Activated CD4-positive, alpha-beta memory T cell treated with anti-CD3 and anti-CD28 coated beads for 36 hours (primary cell): ENCODE measurements at places on chromosomes 11 and 22. TPM values are rescaled to one million over a fixed set of nuclear protein-coding genes. Genes with fewer than 3 reads are reported as not detected.

The FXYD6 gene
- 0.26 TPM for total RNA-seq

The RAG1 gene
- total RNA-seq: 0.41 TPM

The DDX25 gene
- total RNA-seq: not detected

The GAS2 gene
- 0.85 TPM for total RNA-seq

The POU2F3 gene
- total RNA-seq: not detected

The CECR2 gene
- total RNA-seq: not detected

The C11orf42 gene
- total RNA-seq: not detected

The IRAG1 gene
- total RNA-seq: not detected

The BTBD18 gene
- total RNA-seq: not detected

The MYO7A gene
- 0.38 TPM for total RNA-seq

- H3K27ac ChIP-seq: no peak overlapping the region
- H3K36me3 ChIP-seq: peaks cover 3% of the 10 kb centered on the region
- no peak overlapping the region for H3K4me3 ChIP-seq
- H3K4me1 ChIP-seq: peaks cover 41% of the 10 kb centered on the region
Observed at GRCh38 chr11:73139476-73140198, 2.5 kb downstream of the FCHSD2 start.

DNA sequence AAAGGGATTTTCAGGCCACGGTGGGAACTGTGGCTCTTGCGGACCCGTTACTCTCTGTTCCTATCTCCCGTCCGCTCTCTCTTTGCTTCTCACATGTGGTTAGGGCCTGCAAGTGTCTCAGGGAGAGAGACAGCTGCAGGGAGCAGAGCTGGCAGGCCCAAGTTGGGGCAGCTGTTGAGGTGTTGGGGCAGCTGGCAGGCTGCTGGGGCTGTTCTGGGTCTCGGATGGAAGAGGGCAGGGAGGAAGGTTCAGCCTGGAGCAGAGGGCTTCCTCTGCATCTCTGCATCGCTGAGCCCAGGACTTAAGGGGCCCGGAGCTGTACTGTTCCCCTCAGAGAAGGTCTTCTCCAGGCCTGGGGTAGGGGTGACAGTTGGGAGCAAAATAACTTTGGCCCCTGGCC, 2.6 kb upstream of the CNIH2 start:
- no peak overlapping the region for H3K27ac ChIP-seq
- H3K4me1 ChIP-seq: peaks cover 13% of the 10 kb centered on the region
- peaks cover 16% of the 10 kb centered on the region for H3K36me3 ChIP-seq
- no peak for DNase-seq
- no peaks in the 10 kb centered on the region for H3K27me3 ChIP-seq
- no peak overlapping the region for H3K4me3 ChIP-seq

GRCh38 chr22:48746789-48747425, 1080.8 kb downstream of the BRD1 start:
- H3K27ac ChIP-seq: no peak overlapping the region
- no peaks in the 10 kb centered on the region for H3K36me3 ChIP-seq
- no peak overlapping the region for H3K4me3 ChIP-seq
- no peaks in the 10 kb centered on the region for H3K27me3 ChIP-seq

DNA sequence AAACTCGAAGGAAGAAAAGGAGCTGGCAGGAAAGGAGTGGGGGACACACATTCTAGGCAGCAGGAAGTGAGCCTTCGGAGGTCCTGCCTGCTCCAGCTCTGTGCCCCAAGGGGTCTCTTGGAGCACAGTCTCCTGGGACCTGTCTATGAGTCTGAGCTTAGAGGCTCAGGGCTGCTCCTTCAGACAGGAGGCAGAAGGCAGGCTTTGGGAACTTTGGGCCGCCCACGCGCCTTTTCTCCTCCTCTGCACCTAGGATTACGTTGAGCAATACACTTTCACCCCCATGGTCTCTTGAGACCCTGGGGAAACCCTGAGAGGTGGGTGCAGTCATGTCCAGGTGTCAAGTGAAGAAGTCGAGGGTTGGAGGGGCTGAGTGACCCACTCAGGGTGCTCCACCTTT, 965 bp downstream of the TCN2 start:
- H3K4me1 ChIP-seq: peaks cover 33% of the 10 kb centered on the region
- no peak overlapping the region for H3K4me3 ChIP-seq
- H3K27me3 ChIP-seq: peaks cover 1% of the 10 kb centered on the region
- H3K36me3 ChIP-seq: no peaks in the 10 kb centered on the region
- no peak for DNase-seq

GRCh38 chr22:17105143-17106129, 15.7 kb downstream of the TMEM121B start:
- no peak overlapping the region for H3K27ac ChIP-seq
- peaks cover 43% of the 10 kb centered on the region for H3K36me3 ChIP-seq
- peaks cover 46% of the 10 kb centered on the region for H3K4me1 ChIP-seq
- no peaks in the 10 kb centered on the region for H3K27me3 ChIP-seq
- DNase-seq: no peak

GRCh38 chr11:123853038-123853437, 32.4 kb downstream of the TMEM225 start:
- H3K27ac ChIP-seq: no peak overlapping the region
- no peak overlapping the region for H3K4me3 ChIP-seq
- H3K4me1 ChIP-seq: no peaks in the 10 kb centered on the region
- H3K27me3 ChIP-seq: peaks cover 9% of the 10 kb centered on the region
- DNase-seq: no peak
- no peaks in the 10 kb centered on the region for H3K36me3 ChIP-seq

- H3K36me3 ChIP-seq: no peaks in the 10 kb centered on the region
- no peaks in the 10 kb centered on the region for H3K27me3 ChIP-seq
- no peaks in the 10 kb centered on the region for H3K4me1 ChIP-seq
- no peak overlapping the region for H3K27ac ChIP-seq
Observed at GRCh38 chr11:132005887-132006286, 635.5 kb downstream of the NTM start.

DNA sequence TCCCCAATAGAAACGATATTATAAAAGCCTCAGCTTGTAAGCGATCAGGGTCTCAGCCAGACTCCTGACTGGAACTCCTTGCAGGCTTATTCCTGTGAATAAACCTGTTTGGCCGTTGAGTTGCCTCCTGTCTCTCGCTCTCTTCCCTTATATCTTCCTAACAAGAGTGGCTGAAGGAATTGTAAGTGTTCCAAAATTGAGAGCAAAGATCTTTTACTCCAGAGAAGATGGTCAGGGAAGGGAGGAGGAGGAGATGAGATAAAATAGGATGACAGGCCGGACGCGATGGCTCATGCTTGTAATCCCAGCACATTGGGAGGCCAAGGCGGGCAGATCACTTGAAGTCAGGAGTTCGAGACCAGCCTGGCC, 1.2 kb upstream of the SLC37A4 start:
- no peak for DNase-seq
- peaks cover 11% of the 10 kb centered on the region for H3K36me3 ChIP-seq
- no peaks in the 10 kb centered on the region for H3K27me3 ChIP-seq
- H3K4me3 ChIP-seq: no peak overlapping the region

DNA sequence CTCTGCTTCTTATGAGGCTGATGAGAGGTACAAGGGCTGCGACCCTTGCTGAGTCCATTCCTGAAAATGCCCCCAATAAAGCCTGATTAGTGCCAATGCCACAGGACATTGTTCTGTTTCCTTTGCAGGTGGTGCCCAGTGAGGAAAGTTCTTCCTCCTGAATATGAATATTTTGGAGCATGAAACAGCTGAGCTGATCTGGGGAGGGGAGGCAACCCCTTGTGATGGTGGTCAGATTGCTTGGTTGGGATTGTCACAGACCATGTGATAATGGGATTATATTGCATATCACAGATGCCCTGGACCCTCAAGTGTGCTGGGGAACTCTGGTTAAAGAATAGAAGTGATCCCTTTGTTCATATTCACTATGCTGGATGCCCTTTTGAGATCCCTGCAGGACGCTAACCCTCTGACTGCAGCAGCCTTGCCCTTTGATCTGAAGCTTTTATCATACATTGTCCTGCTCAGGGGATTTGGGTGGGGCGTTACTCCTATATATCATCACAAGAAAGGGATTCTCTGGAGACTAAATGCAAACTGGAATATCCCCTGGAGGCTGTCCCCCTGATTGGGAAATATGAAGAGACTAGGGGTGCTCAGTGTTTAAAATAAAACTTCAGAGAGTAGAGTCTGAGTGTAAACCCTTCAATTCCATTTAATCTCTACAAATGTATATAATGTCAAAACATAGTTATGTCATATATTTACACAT, 76.9 kb upstream of the TOP3B start:
- H3K36me3 ChIP-seq: no peaks in the 10 kb centered on the region
- DNase-seq: no peak
- H3K4me3 ChIP-seq: no peak overlapping the region
- H3K27ac ChIP-seq: no peak overlapping the region

DNA sequence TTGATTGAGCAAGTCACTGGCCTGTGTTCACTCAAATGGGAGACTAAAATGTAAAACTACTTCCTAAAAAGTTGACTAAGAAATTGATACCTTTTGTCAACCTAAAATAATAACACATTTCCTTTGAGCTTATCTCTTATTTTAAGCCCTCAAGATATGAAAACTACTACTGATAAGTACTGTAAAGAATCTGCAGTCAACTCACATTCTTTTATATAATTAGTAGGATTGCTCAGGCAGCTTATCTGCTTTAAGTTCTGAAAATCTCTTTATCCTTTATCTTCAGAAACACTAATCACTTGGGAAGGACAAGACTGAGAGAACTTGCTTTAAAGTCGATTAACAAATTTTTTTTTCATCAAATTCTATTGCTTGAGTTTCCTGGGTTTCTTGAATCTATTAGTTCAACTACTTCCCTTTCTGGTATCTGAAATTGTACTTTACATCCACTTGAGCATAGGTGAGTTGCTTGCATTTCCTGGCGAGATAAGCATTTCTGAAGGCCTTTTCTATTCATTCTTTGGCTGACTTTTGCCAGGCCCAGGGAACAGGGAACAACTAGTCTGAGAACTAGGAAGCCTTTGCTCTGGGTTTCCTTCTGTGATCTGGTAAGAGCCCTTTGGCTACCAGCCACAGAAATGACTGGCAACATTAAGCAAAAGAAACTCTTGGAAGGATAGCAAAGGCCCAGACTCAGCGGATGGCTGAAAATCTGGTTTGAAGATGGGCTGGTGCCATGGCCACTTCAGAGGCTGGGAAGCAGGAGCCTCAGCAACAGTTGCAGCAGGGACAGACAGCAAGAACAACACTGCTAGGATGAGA, 19.3 kb upstream of the CSRP3 start:
- H3K4me1 ChIP-seq: no peaks in the 10 kb centered on the region
- H3K27me3 ChIP-seq: no peaks in the 10 kb centered on the region
- no peak overlapping the region for H3K27ac ChIP-seq

DNA sequence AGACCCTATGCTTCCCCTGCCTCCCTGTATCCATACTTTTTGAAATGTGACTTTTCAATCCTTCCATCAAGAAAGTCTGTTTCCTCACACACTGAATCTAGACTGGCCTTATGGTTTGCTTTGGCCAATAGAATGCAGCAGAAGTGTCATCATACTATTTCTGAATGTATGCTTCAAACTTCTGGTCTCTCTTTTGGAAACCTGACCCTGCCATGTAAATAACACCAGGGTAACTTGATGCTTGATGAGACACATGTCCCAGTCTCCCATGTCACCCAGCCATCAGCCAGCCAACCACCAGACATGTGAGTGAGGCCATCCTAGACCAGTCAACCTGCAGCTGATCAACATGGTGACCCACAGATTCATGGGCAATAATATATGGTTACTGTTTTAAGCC, 29.7 kb upstream of the CAVIN3 start:
- peaks cover 1% of the 10 kb centered on the region for H3K27me3 ChIP-seq
- peaks cover 24% of the 10 kb centered on the region for H3K4me1 ChIP-seq
- no peak for DNase-seq
- no peak overlapping the region for H3K27ac ChIP-seq

DNA sequence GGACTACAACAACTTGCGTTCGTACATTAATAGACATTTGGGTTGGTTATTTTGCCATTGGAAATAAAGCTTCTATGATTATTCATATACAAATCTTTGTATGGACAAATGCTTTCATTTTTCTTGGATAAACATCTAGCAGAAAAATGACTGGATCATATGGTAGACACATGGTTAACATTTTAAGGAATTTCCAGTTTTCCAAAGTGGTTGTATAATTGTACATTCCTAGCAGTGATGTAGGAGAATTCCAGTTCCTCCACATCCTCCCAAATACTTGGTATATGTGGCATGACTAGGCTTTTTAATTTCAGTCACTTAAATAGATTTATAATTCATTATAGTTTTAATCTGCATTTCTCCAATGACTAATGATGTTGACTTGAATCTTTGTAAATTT, 246.2 kb upstream of the NCAM1 start:
- H3K27ac ChIP-seq: no peak overlapping the region
- H3K4me3 ChIP-seq: no peak overlapping the region
- peaks cover 3% of the 10 kb centered on the region for H3K27me3 ChIP-seq
- DNase-seq: no peak
- H3K4me1 ChIP-seq: no peaks in the 10 kb centered on the region

DNA sequence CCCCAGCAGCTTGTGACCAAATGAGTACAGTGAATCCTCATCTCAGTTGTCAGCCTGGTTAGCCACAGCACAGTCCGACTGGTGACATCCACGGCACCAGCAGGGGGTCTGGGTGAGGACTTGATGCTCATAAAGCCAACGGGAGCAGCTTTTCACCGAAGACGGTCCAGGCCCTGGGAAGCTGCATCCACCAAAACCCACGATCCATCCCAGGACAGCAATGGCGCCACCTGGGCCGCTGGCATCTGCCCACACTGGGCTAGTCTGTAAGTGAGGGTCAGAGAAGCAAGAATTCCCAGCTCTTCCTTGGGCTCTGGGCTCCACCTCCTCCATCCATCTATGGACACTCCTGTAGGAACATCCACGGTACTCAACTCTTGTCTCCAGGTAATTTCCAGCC, 25.1 kb upstream of the FXYD6 start:
- no peaks in the 10 kb centered on the region for H3K27me3 ChIP-seq
- no peak overlapping the region for H3K27ac ChIP-seq
- no peaks in the 10 kb centered on the region for H3K36me3 ChIP-seq
- no peak overlapping the region for H3K4me3 ChIP-seq
- DNase-seq: no peak
- no peaks in the 10 kb centered on the region for H3K4me1 ChIP-seq

- peak; percentile 19 for DNase-seq
- peak overlapping the region; percentile 69 for H3K4me3 ChIP-seq
- no peaks in the 10 kb centered on the region for H3K36me3 ChIP-seq
Observed at GRCh38 chr11:27471589-27472397, 797 bp downstream of the LGR4 start.

GRCh38 chr11:127236776-127237175, 236.2 kb upstream of the KIRREL3 start:
- DNase-seq: no peak
- H3K27ac ChIP-seq: no peak overlapping the region
- no peak overlapping the region for H3K4me3 ChIP-seq
- H3K36me3 ChIP-seq: no peaks in the 10 kb centered on the region

DNA sequence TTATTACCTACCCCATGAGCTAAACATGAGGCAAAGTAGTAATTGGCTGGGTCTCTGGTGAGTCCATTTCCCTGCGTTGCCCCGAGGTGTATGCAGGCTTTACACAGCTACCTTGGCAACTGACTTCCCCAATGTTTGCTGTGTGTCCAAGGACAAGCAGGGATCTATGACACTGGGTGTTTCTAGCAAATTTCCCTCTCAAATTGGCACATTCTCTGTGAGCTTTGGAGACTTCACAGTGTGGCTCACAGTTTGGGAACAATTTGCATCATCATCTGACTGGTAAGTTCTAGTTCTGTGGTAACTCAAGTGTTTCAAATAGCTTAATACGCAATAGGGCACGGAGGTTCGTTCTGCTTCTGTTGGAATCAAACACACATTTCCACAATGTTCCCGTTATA, 12.5 kb downstream of the NNMT start:
- no peak overlapping the region for H3K4me3 ChIP-seq
- no peaks in the 10 kb centered on the region for H3K36me3 ChIP-seq
- DNase-seq: no peak
- no peak overlapping the region for H3K27ac ChIP-seq
